A549 (cell line): ENCODE measurements at places on chromosomes 1 and 21. TPM values are rescaled to one million over a fixed set of nuclear protein-coding genes. Genes with fewer than 3 reads are reported as not detected.

OR6K3 gene
- not detected in 3 replicates for polyA plus RNA-seq

EEIG2 gene
- polyA plus RNA-seq, result 4.9 to 5.3 TPM (median 5.2 TPM) in 3 replicates

CD5L gene
- polyA plus RNA-seq, result not detected in 3 replicates

MNDA gene
- polyA plus RNA-seq, result not detected in 3 replicates

GRCh38 chr1:66175098-66175497 is 358.9 kb upstream of the SGIP1 start:
- no peak for DNase-seq

- DNase-seq, result no peak
Measured at GRCh38 chr21:45922648-45923047, 58.9 kb upstream of the COL6A1 start.

DNA sequence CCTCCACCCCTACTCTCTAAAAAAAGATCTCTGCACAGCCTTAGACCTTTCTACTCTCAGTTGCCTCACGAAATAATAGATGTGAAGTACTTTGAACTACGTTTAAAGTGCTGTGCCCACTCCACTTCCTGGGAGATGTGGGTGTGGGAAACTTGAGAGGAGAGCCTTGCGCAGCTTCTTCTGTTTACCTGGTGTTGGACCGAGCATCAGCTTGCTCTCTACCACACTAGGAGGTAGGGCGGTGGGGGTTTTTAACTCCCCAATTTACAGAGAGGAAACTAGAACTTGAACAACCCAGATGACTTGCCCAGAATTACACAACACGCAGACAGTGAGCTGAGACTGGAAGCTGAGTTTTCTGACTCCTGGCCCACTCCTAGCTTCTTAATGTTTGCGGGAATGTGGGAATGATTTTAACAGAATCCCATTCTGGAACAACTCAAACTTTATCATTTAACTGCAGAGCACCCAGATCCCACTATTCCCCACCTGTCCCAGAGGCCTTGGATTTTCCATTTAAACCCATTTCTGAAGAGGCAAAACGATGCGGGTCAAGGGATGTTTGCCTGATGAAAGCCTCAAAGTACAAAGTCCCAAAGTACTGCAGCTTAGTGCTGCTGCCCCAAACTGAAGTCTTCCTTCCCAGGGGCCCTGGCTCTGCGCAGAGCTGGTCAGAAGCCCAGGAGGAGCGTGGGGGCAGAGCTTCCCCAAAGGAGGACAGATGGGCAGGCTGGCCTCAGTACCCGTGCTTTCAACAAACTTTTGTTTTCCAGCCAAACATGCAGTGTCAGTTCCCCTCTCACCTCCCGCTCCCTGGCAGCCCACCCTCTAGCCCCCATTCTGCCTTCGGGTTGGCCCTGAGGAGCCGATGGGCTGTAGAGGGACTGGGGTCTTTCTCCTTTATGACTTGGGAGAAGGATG is 19.0 kb downstream of the BTG2 start:
- DNase-seq, result no peak
